ENCODE measurements at places on chromosomes 5 and 9. TPM values are rescaled to one million over a fixed set of nuclear protein-coding genes. Genes with fewer than 3 reads are reported as not detected.

The CCDC183 gene
- 0.33 TPM for total RNA-seq

The OR1J2 gene
- not detected for total RNA-seq

The WNK2 gene
- total RNA-seq: 0.15 TPM

The SPATA31A3 gene
- not detected for total RNA-seq

The LECT2 gene
- total RNA-seq: not detected

The IL4 gene
- not detected for total RNA-seq

The GCNT4 gene
- total RNA-seq: 2.3 TPM

The SMIM33 gene
- total RNA-seq: not detected

The PCDHB2 gene
- total RNA-seq: 0.58 TPM

Measured in smooth muscle cell of trachea (primary cell).